DMS53 (cell line): ENCODE measurements at places on chromosomes 4 and X.
A peak's percentile ranks its signal among the peaks of the same experiment; 100 is the strongest.

DNA sequence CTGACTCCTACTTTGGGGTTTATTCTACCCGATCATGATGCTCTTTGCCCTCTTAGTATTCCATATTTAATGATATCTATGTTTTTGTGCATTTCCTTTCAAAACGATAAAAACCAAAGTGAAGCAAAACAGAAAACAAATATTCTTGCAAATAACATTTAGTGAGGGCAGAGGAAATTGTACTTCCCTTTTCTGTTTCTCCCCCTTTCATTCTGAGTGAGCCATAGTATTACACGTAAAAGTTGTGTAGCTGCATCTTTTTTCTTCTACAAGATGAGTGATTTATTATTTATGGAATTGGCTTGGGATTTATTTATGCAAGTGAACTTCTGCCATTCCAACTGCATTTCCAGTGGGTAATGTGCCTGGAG lies 109.9 kb downstream of the AFF2 start:
- no peak for DNase-seq

- no peak for DNase-seq
Measured at GRCh38 chr4:106422766-106423165, 54.2 kb upstream of the GIMD1 start.

DNA sequence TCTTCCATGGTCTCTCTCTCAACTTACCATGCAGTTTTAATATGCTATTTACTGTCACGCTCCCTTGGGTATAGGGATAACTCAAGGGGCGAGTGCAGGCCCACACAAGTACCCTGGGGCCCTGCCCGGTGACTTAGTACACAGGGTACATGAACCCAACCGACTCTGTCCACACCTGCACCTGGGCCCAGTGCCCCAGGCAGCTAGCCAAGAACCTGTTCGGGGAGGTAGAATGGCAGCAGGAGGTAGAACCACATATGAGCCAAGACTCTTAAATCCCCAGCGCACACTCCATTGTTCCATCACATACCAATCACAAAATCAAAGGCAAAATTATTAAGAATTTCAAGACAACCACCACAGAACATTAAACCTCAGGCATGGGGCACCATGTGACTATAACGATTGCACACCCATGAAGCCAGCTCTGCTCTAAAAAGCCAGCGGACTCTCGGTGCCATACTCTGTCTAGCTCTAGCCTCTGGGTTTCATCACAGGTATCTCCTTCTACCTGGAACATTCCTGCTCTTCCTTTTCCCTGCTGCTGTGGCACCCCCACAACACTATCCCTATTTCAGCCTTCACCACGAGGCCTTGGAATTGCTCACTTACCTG lies 14.6 kb downstream of the PHF8 start:
- peak; percentile 58 for DNase-seq

- DNase-seq, result no peak
Measured at GRCh38 chr4:140679576-140679975, 76.6 kb downstream of the TBC1D9 start.

DNA sequence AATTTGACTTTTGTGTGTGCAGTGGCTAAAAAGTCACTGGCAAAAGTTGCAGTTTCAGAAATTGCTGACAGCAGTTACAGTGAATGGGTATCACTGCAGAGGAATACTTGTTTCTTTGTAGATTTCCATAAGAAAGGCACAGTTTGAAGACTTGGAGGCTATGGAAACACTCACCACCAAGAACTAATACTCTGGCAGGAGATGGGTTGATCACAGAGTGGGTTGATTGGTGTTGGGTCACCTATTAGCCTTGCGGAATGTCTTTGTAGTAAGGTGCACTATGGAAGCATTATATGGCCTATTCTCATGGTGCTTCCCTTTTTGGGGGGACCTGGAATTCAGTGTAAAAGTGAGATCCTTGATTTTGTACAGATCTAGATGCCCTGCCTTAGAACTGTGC lies 502.8 kb downstream of the CFAP47 start:
- DNase-seq, result no peak

DNA sequence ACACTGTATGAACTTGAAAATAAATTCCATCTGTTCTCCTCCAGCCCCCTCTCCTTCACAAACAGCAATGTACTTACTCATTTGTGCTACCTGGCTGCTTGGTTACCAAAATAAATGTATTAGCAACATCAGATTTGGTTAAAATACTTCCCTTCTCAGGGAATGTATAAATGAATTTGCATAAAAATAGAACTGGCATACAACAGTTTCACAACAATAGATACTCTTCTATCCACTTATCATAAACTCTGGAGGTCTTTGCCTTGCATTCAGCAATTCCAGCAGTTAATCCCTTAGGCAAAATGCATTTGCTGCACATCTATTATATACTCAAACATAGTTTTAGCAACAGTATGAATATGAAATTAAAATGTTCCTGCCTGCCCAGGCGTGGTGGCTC lies 658.2 kb downstream of the CENPC start:
- no peak for DNase-seq

- peak; percentile 92 for DNase-seq
Measured at GRCh38 chrX:17377091-17377717, 2.2 kb downstream of the NHS start.

- DNase-seq, result no peak
Measured at GRCh38 chr4:110620322-110620690, 2.6 kb downstream of the PITX2 start.

DNA sequence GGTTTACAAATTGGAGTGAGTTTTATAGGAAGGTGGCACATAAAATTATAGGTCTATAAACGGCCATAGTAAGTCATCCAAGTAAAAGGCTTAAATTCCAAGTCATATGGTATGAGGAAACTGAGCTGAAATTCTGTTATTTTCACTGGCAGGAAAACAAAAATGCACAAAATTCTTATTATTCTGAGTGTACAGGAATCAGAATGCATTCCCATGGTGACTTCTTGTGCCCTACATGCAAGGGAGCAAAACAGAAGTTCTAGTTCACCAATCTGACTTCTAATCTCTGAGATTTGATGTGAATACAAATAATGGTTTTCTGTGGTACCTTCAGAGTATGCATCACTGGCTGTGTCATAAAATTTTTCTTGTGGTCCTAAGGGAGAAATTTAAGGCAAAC lies 102.9 kb downstream of the CLCN4 start:
- DNase-seq, result no peak

- DNase-seq, result peak; percentile 11
Measured at GRCh38 chr4:183801457-183802165, 103.5 kb upstream of the STOX2 start.

GRCh38 chr4:177235026-177235425 lies 74.6 kb upstream of the NEIL3 start:
- DNase-seq, result no peak

DNA sequence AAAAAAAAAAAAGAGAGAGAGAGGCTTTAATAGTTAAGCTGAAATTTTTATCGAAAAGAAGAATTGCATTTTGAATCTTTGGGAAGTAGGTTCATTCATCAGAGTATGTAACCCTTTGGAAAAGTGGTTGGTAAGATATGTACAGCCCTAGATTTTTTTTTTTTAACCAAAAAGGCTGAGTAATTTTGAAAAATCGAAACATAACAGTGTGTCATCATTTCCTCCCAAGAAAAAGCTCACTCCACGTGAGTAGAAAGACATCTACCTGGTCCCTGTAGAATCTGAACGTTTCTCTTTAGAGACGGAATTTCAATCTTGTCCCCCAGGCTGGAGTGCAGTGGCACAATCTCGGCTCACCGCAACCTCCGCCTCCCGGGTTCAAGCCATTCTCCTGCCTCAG lies 16.2 kb downstream of the SHOX start:
- no peak for DNase-seq

DNA sequence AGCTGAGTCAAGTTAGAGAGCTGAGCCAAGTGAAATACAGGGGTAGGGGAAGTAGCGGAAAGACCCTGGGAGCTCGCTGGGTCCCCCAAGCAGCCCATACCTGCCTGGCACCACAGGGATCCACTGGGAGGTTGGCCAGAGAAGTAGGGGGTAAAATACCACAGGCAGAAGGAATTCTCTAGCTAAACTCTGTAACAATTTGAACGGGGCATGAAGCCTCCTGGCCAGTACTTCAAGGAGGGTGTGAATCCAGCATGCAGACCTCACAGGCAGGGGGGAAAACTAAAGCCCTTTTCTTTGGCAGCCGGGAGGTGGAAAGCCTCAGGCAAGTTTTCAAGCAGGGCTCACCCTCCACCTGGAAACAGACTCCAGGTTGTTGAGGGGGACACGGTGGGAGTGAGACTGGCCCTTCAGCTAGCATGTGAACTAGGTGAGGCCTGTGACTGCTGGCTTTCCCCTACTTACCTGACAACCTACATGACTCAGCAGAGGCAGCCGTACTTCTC lies 3.7 kb upstream of the UGT2A1 start:
- no peak for DNase-seq

GRCh38 chrX:110964786-110965185 lies 131.2 kb upstream of the PAK3 start:
- DNase-seq, result no peak

GRCh38 chr4:118845552-118846050 lies 9.7 kb upstream of the SEC24D start:
- no peak for DNase-seq

GRCh38 chr4:10656988-10657387 lies 27.6 kb downstream of the CLNK start:
- peak; percentile 85 for DNase-seq

DNA sequence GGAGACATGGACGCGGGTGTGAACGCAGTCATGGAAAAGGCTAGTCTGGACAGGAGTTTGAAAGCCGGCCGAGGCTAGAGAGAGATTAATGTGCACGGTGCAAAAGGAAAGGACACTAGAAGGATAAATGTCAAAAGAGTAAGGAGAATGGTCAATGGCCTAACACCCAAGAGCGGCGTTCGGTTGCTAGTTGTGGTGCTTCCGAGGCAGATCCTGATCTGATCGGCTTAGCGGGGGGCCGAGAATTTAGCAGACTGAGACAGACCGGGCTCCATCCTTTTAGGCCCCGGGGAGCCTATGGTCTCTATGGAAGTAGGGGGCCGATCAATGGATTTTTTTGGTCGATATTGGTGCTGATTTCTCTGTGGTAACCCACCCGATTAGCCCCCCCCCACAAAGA lies 6.9 kb downstream of the GAGE10 start:
- no peak for DNase-seq

GRCh38 chr4:54363037-54363436 lies 133.9 kb downstream of the PDGFRA start:
- peak; percentile 22 for DNase-seq

- DNase-seq, result peak; percentile 52
Measured at GRCh38 chr4:52425751-52426326, 233.3 kb downstream of the USP46 start.

DNA sequence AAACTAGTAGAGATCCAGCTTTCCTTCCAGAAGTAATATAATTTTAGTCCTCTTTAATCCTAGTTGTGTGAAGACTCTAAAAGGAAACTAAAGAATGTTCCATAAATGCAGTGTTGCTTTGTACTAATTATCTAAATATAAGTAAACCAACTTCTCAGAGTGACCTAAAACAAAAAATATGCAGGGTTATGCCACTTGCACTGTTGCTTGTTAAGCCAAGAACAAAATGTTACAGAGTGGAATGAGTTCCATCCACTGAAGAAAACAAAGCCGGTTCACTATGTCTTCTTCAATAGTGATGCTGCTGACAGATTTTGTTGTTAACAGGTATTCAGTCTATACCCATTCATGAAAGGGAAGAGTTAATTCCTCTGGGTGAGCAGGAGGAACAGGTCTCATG lies 252.0 kb upstream of the DIAPH2 start:
- DNase-seq, result no peak

DNA sequence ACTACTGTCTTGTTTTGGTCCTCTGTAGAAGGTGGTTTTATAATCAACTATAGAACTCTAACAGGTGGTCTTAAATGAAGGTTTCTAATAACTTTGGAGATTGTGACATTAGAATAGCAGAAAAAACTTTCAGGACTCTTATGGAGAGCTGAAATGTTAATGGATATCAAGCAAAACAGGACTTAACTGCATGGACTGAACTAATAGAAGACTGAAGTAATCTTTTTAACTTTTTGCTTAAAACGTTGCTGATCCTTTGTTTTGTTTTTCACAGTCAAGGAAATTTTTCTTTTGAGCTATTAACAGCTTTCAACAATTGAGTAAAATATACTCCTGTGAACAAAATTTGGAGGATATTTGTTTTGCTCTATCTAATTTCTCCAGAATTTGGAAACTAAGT lies 17.2 kb downstream of the NXT2 start:
- peak; percentile 16 for DNase-seq

DNA sequence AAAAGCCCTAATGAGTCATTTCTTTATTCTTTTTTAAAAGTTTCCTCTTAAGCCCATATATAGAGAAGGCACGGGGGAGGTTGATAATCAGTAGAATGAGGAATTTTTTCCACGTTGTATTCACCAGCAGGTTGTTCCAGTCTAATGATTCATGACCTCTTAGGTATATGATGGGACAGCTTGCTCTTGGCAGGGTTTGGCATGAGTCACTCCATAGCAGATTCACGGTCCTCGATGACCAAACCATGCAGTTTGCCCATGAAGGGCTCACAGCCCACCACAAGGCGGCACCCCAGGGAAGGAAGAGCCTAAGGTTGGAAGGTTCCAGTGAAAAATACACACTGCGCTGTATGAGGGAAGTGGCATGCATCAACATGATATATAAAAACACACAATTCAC lies 623.8 kb upstream of the DIPK2B start:
- peak; percentile 86 for DNase-seq

DNA sequence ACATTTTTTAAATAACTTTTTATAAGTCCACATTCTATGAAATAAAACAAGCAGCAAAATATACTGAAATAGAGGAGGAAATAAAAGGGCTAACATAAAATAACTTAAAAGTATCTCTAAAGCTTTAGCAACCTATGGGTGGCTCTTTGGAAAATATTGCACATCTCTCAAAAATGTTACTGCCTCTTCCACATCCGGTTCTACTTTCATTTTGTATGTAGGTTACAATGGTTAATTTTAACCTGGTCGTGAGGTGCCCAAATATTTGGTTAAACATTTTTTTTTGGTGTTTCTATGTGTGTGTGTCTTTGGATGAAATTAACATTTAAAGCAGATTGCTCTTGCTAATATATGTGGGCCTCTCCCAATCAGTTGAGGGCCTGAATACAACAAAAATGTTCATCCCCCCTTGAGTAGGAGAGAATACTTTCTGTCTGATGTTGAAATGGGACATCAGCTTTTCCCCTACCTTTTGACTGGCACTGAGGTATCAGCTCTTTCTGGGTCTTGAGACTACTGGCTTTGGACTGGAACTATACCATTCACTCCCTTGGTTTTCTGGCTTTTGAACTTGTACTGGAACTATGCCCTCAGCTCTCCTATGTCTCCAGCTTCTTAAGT lies 353.0 kb downstream of the ADAM29 start:
- no peak for DNase-seq

DNA sequence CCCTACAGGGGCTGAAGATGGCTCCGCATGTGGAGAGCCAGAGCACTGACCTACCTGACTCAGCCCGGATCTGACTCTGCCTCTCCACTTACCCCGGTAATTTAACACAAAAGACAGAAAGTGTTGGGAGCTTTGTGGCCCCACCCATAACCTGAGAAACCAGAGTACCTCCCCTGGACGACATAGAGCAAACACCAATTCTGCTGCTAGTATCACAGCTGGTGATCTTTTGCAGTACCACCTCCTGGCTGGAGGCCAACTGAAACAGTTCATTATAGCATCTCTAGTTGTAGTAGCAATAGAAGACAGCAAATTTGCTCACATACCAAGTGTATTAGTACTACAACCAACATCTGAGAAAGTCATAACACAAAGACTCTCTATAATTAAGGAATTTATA lies 443.9 kb downstream of the KLHL4 start:
- peak; percentile 66 for DNase-seq
